ENCODE measurements at places on chromosomes 7 and 10. TPM values are rescaled to one million over a fixed set of nuclear protein-coding genes. Genes with fewer than 3 reads are reported as not detected.

Gene OR2F1
- polyA plus RNA-seq: not detected

Gene WDFY4
- polyA plus RNA-seq: 78.7 TPM

Gene ESYT2
- polyA plus RNA-seq: 13.2 TPM

Gene FAM25A
- not detected for polyA plus RNA-seq

Gene INMT
- not detected for polyA plus RNA-seq

Gene CALML5
- not detected for polyA plus RNA-seq

Gene KCP
- 0.26 TPM for polyA plus RNA-seq
